C1 segment of cervical spinal cord (tissue), 14 donors: ENCODE measurements at places on chromosomes 7 and 10.

DNA sequence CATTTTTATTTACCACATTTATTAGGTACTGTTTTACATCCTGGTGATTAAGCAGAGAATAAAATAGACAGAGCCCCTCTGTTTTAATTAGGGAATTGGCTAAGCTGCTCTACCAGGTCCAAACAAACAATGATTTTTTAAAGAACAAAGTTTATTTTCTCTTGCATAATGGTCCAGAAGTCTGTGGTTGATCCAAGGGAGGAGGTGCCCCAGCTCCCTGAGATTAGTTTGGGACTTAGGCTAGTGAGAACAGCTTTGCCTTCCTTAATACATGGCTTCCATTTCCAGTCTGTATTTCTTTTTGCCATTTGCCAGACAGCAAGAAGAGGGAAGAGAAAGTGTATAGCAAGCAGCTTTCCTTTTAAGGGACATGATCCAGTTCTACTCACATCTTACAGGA lies 2.9 kb upstream of the MIOS start:
- DNase-seq = no peak

DNA sequence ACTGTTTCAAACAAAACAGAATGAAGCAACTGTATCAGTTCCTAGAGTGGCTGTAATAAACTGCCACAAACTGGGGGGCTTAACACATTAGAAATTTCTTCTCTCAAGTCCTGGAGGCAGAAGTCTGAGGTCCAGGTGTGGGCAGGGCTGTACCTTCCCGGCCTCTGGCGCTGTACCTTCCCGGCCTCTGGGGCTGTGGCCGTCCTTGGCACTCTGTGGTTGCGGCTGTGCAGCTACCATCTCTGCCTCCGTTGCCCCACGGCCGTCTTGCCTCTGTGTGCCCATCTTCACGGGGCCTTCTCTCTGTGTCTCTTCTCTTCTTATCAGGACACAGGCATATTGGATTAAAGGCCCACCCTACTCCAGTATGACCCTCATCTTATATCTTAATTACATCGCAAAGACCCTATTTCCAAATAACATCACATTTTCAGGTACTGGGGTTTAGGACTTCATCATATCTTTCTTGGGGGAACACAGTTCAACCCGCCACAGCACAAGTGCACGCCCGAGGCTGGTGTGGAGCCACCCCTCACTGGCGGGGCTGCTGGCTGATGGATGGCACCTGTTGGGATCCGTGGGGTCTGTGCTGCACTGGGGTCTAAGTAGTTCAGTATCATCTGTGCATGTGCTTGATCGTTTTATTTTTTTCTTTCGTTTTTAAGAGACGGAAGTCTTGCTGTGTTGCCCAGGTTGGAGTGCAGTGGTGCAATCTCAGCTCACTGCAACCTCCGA lies 123.2 kb downstream of the ACTR3B start:
- no peak for DNase-seq

DNA sequence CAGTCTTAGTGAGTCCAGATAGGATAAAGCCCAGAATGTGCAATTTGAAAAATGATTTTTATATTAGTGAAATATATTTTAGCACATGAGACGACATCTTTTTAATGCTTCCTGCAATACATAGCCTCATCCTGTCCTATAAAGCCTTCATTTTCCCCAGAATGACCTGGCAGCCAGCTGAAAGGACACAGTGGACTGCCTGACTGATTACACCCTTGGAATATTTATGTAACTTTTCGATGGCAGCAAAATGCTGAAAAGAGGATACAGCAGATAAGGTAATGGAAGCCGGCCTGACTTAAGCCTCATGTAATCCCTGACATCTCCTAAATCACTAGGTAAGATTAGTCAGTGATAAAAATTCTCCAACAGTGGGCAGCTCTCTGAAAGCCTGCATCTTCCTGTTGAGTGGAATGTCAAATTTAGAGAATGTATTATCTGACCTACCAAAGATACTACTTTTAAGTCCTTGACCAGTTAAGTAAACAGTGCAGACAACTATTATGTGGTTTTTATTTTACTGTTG lies 210.7 kb upstream of the STEAP1 start:
- DNase-seq = no peak

- DNase-seq = peak; percentile 59
Measured at GRCh38 chr10:50622706-50623662, 772 bp downstream of the SGMS1 start.

GRCh38 chr10:4662576-4663161 lies 163.3 kb upstream of the AKR1E2 start:
- DNase-seq = no peak

DNA sequence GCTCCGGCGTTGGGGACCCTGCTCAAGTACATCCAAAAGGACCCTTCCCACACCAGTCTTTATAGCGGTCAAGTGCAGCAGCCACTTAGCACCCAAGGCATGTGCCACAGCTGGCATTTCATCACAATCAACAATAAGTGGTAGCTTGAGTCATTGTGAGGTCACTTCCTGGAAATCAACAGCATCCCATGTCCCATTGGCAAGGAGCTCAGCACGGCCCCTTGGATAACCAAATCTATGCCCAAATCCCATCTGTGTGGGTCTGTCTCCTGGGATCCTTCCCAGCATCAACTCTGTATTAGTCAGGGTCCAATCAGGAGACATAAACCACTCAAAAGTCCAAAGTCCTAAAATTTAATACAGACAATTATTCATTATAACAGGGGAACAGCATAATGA lies 27.1 kb downstream of the MDH2 start:
- DNase-seq = no peak

- DNase-seq = no peak
Measured at GRCh38 chr7:101201695-101202602, 1.1 kb upstream of the MOGAT3 start.

DNA sequence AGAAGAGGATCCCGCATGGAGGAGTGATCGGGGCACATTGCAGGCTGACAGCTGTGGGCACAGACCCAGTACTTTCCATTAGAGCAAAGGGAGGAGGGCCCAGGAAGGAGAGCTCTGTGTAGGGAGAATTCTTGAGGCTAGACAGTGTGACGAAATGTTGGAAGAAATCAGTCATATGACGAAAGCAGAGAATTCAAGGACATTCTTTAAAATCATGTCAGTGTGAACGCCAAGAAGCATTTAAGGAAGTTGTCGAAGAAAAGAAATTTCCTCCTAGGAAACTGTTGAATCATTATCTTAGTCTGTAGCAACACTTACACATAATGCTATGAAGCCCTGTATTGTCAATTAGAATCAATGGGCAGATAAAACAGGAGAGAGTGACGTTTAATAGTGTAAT lies 191.3 kb upstream of the ADARB2 start:
- no peak for DNase-seq

GRCh38 chr10:82041018-82041417 lies 166.0 kb downstream of the NRG3 start:
- no peak for DNase-seq

DNA sequence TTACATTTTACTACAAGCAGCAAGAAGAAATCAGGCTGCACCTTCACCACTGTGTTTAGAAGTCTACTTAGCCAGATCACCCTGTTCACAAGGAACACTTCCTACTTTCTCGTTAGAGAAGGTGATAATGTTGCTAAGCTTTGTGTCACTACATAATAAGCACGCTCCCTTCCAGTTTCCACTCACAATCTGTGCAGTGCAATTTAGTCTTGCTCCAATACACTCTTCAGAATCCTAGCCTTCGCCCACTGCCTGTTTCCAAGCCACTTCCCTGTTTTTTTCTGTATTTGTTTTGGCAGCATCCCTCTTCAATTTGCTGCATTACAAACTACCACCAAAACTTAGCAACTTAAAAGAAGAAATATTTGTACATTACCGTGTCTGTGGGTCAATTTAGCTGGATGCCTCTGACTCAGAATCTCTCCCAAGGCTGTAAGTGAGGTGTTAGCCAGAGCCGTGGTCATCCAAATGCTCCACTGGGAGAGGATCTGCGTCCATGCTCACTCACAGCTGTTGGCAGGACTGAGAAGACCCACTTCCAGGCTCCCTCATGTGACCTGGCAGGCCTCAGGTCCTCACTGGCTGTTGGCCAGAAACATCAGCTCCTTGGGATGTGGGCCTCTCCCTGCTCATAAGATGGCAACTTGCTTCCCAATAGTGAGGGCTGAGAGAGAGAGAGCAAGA lies 110.4 kb downstream of the PON1 start:
- peak; percentile 34 for DNase-seq

DNA sequence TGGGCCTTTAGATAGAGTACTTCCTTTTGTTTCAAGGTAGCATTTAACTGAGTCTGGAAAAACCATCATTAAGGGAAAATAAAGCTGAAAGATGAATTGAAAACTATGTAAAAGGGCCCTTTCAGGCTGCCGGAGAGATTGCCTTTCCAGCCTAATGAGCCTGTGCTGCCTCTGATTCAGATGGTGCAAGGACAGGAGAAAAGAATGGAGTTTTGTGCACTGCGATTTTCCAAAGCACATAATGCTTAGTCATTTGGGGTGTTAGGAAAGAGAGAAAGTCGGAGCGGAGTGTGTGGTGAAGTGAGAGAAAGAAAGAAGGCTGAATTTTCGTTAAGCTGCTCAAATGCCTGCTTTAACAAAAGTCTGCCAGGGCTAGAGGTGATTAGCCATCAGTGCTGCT lies 259.7 kb downstream of the PAXIP1 start:
- DNase-seq = peak; percentile 21

DNA sequence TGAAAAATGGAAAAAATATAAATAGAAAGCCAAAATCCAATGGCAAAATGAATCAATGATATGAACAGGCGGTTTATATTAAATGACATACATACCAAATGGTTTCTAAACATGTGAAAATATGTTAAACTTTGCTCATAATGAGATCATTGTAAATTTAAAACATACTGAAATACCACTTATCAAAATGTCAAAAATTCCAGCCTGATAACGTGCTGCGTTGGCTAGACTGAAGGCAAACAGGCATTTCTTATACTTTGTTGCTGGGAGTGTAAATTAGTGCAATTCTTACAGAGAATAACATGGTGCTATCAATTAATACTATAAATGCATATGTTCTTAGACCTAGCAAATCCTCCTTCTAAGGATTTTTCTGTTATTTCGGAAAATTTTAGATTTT lies 225.8 kb upstream of the FAM3C start:
- DNase-seq = no peak

DNA sequence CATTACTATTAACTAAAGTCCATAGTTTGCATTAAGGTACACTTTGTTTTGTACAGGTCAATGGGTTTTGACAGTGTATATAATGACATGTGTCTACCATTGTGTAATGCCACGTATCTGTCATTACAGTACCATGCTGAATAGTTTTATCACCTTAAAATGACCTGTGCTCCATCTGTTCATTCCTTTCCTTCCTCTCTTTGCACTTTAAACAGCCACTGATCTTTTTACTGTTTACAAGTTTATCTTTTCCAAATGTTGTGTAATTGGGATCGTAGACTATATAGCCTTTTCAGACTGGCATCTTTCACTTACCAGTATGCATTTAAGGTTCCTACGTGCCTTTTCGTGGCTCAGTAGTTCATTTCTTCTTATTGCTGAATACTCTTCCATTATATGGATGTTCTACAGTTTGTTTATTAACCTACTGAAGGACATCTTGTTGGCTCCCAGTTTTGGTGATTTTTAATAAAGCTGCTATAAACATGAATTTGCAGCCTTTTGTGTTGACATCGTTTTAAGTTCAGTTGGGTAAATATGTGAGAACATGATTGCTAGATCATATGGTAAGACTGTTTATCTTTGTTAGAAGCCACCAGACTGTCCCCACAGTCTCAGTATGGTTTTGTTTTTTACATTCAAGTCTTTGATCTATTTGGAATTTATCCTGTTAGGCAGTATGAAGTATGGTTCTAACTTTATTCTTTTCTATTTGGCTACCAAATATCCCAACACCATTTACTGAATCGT lies 24.7 kb downstream of the STAM start:
- no peak for DNase-seq

GRCh38 chr10:97532935-97533671 lies 34.4 kb downstream of the UBTD1 start:
- peak; percentile 43 for DNase-seq
